ENCODE measurements at places on chromosomes 12 and 14.

- peak; percentile 28 for DNase-seq
Measured at GRCh38 chr14:32821964-32822653, 116.6 kb upstream of the NPAS3 start.

- DNase-seq, result peak; percentile 12
Measured at GRCh38 chr12:26697217-26697616, 135.8 kb downstream of the ITPR2 start.

DNA sequence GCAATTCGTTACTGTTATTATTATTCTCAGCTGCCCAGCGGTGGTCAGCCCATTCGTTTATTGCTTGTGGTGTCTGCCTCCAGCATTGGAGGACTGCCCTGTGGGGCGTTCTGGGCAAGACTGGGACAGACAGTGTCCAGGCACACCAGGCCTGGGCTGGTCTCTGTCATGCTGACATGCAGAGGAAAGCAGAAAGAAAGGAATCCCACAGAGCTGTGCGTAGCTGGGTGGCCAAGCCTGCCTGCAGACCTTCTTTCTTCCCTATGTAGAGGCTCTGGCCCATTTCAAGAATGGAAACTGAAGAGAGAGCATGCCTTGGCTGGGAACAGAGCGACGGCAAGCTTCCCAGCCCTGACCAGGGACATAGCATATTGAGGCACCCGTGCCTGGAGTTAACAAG lies 525.3 kb upstream of the TBX3 start:
- no peak for DNase-seq

DNA sequence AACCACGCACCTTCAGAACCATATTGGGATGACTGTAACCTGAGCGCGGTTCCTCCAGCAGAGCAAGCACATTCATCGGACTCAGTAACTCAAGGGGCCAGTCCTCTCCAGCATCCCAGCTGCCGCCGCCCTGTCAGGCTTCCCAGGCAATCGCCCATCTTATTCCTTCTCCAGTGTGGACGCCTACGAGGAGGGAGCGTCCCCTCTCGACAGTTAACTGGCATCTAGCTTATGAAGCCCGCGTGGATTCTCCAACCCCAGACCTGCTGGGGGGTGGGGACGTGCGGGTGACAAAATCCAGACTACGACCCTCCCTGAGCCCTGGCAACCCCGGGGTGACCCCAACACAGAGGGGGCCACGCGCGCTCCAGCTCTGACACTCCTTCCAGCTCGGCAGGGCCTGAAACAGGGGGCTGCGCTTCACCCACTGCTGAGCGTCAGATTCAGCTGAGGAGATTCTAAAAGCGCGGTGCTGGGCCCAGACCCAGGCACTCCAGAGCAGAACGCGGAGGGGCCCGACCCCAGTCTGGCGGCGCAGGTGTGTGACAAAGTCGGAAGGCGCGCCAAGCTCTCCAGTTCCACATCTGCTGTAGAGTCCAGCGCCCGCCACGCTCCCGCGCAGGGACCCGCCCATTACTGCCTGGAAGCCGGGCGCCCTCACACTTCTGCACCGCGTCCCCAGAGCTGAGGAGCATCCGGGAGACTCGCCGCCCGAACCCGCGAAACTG lies 43.9 kb upstream of the ESR2 start:
- peak; percentile 67 for DNase-seq

- no peak for DNase-seq
Measured at GRCh38 chr12:106112145-106112821, 26.5 kb downstream of the NUAK1 start.

DNA sequence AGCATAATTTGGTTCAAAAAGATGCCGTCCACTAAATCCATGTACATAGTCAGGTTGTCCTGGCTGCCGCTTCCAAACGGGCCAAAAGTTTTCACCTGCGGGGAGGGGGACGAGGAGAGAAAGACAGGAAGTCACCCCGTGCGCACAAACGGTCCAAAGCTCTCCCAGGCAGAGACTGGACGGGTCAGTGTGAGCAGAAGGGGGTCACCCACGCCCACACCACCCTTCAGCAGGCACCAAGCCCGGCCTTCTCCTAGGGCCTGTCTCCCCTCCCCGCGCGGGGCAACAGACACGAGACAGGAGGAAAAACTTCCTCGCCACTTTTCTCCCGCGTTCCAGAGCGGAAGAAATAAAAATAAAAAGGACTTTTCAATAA lies 888 bp downstream of the CCDC88C start:
- no peak for DNase-seq

All from fibroblast of skin of back (primary cell).